ENCODE measurements at places on chromosomes 11 and 22.
A peak's percentile ranks its signal among the peaks of the same experiment; 100 is the strongest.

GRCh38 chr11:61951484-61952135 is 1.5 kb downstream of the BEST1 start:
- DNase-seq = no peak

DNA sequence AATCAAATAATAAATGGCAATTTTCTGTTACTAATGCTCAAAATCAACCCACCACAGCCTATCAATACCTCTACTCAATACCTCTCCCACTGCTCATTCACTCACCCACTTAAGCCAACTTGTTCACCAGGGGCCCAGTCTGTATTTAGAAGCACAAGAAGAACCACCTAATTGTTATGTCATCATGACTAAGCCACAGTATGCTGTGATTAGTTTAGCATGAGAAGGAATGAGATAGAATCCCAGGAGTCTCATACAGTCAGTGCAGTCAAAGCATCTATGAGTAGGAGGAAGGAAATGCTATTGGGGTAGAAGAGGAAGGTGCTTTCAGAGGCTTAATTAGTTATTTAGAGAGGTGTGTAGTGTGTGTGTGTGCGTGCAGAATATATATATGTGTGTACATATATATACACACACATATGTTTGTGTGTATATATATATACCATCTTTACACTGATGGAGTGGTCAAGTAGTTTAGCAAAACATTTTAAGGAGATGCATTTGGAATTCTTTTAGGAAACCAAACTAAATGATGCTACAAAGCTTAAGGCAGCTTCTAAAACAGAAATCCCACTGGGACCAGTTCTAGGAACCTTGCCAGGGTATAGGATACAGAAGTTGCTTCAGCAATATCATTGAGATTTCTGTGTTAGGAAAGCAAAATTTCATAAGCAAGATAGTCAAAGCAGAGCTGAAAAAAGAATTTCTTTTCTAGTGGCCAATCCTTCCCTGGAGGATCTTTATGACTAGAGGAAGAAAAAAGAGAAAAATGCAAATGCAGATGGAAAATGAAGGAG is 27.5 kb downstream of the KCNA4 start:
- no peak for DNase-seq

DNA sequence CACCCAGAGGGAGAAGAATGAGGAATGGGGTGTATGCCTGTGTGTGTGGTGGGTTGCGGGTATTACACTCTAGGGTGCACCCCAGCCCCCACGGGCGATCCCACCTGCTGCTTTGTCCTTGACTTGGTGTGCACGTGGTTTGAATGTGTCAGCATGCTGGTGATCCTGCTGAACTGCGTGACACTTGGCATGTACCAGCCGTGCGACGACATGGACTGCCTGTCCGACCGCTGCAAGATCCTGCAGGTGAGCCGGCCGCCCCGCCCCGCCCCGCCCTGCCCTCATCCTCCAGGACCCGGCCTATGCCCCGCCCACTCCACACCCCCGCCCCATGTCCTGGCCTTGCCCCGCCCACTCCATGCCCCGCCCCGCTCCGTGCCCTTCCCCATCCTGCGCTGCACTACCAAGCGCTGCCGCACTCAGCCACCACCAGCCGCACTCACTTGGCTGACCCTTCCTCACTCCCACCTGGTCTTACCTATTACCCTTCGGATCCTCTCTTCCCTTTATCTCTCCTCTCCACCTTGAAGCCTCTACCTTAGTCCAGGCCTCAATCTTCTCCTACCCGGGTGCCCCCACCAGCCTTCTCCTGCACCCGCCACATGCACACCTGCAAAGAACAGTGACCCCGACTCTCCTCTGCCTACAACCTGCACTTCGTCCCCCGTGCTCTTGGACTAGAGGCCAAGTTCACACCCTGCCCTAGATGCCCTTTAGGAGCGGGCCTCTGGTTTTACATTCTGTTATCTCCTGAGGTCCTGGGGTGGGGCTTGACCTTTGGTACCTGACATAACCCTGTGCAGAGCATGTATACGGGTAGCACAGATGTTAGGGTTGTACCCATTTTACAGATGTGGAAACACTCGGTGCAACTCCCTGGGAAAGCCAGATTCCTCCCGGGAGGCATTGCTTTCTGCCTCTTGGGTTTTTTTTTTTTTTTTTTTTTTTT is 27.7 kb downstream of the CACNA1I start:
- no peak for DNase-seq

DNA sequence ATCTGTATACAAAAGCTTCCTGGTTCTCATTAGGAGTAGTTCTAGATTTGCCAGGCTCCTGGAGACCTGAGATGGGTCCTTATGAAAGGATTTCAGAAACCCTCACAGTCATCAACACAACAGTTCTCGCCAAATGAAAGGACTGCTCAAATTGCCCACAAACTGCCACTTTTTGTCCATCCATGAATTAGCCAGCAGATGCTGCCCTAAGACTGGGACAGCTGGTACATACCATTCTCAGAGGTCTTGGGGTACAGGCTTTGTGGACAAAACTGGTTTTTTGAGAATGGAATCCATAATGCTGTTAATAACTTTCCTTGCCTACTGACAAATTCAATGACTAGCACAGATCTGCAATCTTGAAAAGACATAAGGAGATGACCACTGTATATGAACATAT is 23.4 kb upstream of the BDNF start:
- DNase-seq = no peak

- DNase-seq = no peak
Observed at GRCh38 chr11:112612250-112612849, 348.9 kb upstream of the NCAM1 start.

DNA sequence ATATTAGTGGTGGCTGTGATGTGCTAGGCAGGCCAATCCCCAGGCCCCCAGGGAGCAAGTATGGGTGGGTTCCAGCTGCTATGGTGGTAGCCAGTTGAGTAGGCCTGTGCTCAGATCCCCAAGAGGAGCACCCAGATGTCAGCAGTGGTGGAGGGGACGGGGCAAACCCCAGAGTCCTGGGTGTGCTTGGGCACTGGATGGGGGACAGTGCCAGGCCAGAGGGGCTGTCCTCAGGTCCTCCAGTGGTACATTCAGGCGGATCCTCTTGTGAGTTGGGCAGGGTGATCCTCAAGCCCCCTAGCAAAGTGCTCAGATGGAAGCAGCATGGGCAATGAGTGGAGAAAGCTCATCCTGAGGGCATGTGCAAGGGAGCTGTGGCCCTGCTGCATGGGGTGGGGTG is 26.0 kb downstream of the CFAP300 start:
- no peak for DNase-seq

DNA sequence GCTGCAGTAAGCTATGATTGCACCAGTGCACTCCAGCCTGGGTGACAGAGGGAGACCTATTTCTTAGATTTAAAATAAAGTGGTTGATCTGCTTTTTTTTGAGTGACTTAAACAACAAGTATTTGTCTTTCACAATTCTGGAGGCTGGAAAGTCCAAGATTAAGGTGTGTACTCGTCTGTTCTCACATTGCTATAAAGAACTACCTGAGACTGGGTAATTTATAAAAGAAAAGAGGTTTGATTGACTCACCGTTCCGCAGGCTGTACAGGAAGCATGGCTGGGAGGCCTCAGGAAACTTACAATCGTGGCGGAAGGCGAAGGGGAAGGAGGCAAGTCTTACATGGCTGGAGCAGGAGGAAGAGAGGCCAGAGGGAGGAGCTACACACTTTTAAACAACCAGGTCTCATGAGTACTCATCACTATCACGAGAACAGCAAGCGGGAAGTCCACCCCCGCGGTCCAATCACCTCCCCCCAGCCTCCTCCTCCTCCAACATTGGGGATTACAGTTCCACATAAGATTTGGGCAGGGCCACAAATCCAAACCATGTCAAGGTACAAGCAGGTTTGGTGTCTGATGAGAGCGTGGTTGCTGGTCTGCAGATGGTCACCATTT is 19.7 kb upstream of the OSBPL5 start:
- no peak for DNase-seq

- no peak for DNase-seq
Observed at GRCh38 chr22:37502342-37503182, 16.4 kb upstream of the MFNG start.

DNA sequence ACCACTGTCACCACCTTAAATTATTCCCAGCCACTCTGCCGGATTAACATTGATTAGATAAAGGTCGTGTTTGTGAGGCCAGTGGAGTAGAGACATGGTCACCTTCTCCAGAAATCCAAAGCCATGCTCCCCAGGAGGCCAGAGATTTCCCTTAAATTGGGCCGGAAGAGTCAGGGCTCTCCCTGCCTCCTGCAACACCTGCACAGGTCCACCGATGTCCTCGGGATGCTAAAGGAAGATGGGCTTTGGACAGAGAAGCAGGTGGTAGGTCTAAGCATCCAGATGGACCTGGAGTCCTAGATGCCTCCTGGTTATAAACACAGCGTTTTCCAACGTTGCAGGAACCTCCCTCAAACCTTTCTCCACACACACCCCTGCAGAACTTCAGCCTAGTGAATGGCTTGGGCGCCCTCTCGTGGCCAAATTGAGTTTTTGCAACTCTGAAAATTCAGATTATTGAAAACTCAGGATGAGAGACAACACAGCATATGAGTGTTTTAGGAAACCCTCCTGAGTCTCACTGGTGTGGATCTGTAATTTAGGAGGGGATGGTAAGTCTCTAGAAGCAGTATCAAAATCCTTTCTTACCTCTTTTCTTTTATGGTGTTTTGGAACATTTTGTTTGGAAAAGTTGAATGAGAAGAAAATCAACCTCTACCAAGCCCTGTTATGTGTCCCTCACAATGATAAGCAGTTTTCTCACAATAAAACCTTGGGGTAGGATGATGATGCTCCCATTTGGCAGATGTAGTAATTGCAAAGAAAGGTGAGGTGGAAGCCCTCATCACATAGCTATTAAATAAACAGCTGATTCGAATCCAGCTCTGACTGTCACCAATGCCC is 109.6 kb downstream of the RRAS2 start:
- peak; percentile 48 for DNase-seq

GRCh38 chr11:117444711-117445658 is 117.3 kb downstream of the CEP164 start:
- DNase-seq = no peak

GRCh38 chr11:71951741-71952310 is 23.0 kb downstream of the RNF121 start:
- no peak for DNase-seq

GRCh38 chr11:17244046-17244445 is 32.5 kb upstream of the NUCB2 start:
- DNase-seq = no peak
